CD4-positive, alpha-beta T cell treated with Interleukin-17A for 1 hour (primary cell): ENCODE measurements at places on chromosomes 13 and 19.

DNA sequence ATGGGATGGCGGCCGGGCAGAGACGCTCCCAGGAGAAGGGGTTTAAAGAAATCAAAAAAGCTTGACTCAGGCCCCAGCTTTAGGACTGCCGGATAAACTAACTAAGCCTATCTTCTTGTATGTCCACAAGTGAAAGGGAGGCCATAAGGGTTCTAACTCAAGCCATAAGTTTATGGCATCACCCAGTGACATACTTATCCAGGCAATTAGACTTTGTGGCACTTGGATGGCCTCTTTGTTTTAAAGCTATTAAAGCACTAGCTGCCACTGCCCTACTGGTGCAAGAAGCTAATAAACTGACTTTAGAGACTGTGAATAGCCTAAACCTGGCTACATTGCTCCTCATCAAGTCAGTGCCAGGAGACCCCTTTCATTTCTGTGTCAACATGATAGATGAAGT is 102.0 kb downstream of the ZNF429 start:
- no peak for DNase-seq

DNA sequence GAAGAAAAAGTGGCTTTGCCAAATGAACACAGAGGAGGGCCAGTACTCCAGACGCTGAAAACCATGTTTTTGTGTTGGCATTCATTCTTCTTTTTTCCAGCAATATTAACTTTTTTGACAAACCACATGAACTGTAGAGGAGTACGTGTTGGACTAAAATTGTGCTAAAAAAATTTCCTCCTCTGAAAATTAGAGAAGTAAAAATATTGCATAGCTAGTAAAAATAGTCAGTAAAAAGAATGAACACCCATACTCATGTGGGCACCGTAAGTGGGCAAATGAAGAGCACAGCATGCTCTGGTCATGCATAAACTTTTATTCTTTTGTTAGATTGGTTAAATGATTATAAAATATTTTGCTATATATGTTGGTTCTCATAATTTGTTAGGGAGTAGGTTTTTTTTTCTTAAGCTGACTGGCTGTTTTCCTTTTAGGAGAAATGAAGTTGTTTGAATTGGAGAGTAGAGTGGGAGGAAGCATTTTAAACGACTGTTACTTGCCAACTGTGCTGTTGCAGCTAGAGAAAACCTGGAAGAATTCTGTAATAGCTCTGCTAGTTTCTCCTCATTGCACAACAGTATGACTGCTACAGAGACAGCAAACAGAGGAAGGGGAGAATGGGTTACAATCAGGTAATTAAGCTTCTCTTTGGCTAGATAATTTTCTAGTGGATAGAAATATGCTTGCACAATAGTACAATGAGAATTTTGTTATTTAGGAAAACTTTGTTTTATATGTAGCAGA is 222.4 kb downstream of the KCTD12 start:
- DNase-seq = no peak

DNA sequence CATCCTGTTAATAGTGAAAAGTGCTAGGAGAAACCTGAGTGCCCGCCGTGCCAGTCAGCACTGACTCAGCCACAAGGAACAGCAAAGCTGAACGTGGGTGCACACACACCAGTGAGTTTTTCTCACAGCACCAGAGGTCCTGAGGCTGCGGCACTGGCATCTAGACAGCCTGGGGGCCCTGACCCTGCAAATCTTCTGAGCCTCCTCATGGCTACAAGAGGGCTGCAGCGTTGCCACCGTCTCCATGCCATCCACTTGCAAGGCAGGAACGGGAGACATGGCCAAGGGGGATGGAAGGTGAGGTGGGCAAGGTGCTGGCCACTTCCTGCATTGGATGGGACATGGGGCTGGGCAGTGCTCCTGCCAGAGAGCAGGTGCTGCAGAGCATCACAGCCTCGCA is 211.2 kb upstream of the SOX1 start:
- no peak for DNase-seq

- DNase-seq = no peak
Measured at GRCh38 chr19:10701955-10702525, 801 bp downstream of the QTRT1 start.

GRCh38 chr19:2716275-2716650 is 4.9 kb downstream of the DIRAS1 start:
- DNase-seq = no peak

- no peak for DNase-seq
Measured at GRCh38 chr13:110092831-110093247, 214.1 kb downstream of the COL4A1 start.

GRCh38 chr13:108304170-108305016 is 34.9 kb downstream of the TNFSF13B start:
- DNase-seq = no peak

- no peak for DNase-seq
Measured at GRCh38 chr13:34208336-34208735, 390.4 kb downstream of the RFC3 start.

GRCh38 chr19:14102102-14102696 is 11.6 kb upstream of the SAMD1 start:
- DNase-seq = no peak

GRCh38 chr19:40671404-40671803 is 19.0 kb downstream of the NUMBL start:
- DNase-seq = no peak

- DNase-seq = no peak
Measured at GRCh38 chr19:5778402-5778801, 6.1 kb downstream of the PRR22 start.

DNA sequence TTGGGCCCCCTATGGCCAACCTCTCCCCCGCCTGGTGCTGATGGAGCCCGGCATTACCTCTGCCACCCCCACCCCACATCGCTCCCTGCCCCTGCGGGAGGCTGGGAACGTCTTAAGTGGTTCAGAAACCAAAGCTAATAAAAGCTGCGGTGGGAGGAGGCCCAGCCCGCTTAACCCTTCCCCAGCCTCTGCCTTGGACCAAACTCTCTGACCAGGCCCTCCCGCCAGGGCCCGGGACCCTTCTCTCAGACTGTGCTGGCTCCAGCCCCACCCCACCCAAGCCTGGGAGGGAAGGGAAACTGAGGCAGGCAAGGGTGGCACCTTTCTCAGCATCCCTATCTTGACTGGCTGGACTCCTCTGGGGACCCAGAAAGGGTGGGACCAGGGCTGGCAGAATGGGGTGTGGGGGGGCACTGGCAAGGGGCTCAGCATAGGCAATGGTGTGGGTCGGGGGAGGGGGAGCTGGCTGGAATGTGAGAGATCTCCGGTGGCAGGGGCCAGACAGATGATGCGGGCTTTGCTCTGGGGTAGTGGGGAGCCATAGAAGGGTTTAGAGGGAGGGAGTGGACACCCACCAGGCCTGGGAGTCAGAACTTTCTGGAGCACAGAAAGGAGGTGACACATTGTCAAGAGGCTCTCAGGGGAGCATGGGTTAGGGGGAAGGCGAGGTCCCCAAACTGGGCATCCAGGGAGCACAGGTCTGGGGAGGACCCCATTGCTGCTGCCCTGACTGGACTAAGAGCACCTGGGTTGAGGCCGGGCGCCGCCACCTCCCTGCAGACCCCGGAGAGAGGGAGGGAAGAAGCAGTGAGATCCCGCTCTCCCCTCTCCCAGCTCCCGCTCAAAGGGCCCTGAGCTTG is 21.9 kb downstream of the SMIM24 start:
- no peak for DNase-seq

DNA sequence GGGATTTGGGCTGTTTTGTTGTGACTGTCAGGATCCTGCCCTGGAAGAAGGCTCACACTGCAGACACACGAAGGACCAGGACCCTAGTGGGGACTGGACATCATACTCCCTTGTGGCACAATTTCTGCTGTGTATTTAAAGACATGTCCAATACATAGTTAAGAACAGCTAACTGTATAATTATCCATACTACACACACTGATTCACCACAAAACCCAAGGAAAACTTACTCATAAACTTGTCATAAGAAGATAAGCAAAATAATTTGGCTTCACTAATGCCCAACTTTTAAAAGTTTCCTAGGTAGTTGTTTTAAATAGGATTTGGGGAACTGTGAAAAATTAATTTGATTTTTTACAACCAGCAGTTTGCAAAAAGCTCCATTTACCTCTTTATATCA is 46.1 kb downstream of the LATS2 start:
- no peak for DNase-seq

- DNase-seq = no peak
Measured at GRCh38 chr19:33159893-33160292, 28.0 kb downstream of the WDR88 start.

DNA sequence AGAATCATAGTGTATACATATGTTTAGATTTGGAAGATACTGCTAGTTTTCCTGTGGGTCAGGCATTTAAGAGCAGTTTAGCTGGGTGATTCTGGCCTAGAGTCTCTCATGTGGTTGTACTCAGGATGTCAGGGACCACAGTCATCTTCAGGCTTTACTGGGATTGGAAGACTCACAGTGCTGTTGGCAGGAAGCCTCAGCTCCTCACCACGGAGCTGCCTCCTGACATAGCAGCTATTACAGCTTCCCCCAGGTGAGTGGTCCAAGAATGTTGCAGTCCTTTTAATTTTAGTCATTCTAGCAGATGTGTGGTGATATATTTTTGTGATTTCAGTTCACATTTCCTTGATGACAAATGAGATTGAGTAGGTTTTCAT is 16.9 kb upstream of the GPR18 start:
- DNase-seq = peak; percentile 68

DNA sequence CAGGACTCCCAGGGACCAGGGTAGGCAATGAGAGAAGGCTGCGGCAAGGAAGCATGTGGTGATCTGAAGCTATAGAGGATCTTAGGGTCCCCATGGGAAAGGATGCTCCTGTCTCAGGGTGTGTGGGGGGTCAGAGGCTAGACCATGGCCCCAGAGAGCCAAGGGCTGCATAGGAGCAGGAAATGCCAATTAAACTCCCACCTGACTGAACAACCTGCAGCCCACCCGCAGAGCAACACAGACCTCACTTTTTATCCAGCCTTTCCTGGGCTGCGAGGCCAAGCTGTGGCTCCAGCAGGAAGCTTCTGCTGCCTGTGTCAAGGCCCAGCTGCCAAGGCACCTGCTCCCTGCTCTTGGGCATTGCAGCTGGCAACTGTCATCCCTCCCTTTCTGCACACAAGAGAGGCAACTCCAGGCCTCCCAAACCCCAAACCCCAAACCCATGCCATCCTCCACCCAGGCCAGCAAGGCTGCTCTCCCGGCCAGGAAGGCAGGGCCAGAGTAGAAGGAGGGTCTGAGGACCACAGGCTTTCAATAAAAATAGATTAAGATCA is 290.1 kb downstream of the FOXO1 start:
- DNase-seq = no peak

DNA sequence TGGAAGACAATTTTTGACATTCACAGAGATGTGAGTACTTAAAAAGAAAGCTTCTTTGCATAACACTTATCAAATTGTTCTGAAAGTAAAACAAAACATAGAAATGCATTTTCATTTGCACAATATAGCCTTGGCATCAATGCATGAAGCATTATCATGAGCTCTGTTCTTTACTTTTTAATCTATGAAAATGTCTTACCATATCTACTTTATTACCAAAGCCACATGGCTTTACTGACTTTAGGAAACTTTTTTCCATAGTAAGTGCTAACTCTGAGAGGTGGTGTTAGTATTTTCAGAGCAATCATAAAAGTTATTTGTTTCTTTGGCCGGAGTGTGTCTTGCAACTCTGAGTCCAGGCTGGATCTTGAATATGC is 10.5 kb downstream of the TNFRSF19 start:
- DNase-seq = no peak

GRCh38 chr19:33535226-33535625 is 13.6 kb upstream of the PEPD start:
- DNase-seq = no peak

DNA sequence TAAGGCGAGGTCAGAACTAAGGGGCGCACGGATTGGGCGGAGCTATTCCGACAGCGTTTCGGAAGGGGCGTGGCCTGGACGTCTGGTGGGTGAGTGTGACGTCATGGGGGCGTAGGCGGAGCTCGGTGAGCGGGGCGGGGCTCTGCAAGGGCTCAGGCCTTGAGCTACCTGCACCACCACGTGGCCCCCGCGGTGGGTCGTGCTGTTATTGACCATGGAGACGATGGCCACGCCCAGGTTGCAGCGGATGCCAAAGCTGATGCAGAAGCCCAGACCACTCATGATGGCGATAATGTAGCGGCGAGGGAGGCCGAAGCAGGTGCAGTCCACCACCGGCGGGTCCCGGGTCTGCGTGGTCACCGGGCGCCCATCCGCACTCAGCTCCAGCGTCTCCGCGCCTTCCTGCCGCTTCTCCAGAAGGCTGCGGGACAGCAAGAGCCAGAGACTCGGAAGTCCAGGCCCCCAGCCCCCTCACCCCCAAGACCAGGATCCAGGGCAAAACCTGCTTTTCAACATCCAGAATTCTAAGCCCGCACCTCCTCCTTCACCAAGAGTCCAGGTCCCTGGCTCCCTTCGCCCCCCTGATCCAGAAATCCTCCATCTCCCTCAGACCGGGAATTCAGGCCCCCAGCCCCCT is 4.8 kb downstream of the SLC17A7 start:
- peak; percentile 62 for DNase-seq

GRCh38 chr19:954672-955494 is 29.0 kb downstream of the ARID3A start:
- DNase-seq = no peak

GRCh38 chr13:78299832-78300623 is 303.3 kb downstream of the POU4F1 start:
- DNase-seq = no peak

GRCh38 chr19:17339088-17339741 is 1.9 kb downstream of the GTPBP3 start:
- DNase-seq = peak; percentile 42

GRCh38 chr19:1313695-1314613 is 28.3 kb downstream of the EFNA2 start:
- no peak for DNase-seq

DNA sequence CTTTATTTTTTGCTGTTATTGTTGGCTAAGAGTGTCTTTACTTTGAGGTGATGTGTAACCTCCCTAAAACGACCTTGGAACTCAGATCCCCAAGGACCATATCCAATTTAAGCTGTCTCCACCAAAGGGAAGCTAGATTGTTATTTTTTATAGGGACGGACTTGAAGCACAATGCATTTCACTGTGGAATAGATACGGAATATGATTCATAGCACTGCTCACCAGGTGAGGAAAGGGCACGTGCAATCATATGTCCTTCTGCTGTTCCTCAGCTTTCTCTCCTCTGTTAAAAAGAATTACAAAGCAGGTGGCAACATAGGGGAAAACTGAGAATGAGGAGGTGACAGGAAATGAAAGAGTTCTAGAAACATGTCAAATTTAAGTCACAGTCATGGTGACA is 679.0 kb downstream of the PCDH9 start:
- DNase-seq = no peak

- peak; percentile 75 for DNase-seq
Measured at GRCh38 chr19:35879770-35880317, 11.5 kb downstream of the APLP1 start.
